Globus pallidus (tissue), 1 donor: ENCODE measurements at places on chromosomes 2 and 18.

DNA sequence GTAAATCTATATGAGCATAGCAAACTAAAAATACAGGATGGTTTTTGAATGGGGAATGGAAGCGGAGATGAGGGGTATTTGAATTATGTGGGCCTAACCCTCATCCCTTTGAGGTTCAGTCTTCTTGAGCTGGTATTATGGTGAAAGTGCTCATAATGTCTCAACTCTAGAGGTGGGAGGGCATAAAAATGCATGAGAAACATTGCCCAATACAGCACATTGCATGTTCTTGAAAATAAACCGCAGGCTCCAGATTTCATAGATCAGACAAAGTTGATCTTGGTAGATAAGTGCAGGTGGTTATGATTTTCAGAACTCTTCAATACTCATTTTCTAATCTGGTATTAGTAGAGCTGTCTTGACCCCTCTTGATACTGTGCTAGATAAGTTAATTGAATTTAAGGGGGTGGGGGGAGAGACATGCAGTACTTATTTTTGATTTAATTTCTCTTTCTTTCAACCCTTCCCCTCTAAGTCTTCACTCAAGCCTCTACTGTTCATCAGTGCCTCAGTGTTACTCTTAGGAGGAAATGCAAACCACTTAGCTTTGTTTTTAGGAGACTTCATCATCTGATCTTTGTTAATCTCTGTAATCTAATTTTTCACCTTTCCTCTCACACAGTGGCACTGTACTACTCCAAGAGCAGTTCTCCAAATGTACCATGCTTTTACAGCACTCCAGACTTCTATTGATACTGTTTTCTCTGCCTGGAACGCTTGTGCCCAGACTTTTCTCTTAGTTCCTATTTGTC is 22.2 kb downstream of the XRCC5 start:
- DNase-seq = no peak

DNA sequence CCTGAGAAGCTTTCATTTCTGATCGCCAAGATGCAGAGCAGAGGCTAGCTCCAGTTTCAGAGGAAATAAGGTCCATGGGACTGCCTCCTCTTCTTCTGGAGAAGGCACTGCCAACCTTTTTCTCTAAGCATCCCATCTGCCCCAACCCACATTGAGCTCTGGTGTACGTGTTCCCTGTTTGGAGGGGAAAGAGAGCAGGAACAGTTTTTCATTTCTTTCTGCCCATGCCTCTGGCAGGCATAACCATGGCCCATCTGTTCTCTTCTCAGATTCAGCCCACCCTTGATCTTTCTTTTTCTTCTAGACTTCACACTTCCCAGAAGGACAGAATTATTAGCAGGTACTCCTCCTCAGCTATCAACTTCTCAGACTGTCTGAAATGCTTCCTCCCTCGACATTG is 1110.3 kb upstream of the KLHL29 start:
- DNase-seq = no peak

DNA sequence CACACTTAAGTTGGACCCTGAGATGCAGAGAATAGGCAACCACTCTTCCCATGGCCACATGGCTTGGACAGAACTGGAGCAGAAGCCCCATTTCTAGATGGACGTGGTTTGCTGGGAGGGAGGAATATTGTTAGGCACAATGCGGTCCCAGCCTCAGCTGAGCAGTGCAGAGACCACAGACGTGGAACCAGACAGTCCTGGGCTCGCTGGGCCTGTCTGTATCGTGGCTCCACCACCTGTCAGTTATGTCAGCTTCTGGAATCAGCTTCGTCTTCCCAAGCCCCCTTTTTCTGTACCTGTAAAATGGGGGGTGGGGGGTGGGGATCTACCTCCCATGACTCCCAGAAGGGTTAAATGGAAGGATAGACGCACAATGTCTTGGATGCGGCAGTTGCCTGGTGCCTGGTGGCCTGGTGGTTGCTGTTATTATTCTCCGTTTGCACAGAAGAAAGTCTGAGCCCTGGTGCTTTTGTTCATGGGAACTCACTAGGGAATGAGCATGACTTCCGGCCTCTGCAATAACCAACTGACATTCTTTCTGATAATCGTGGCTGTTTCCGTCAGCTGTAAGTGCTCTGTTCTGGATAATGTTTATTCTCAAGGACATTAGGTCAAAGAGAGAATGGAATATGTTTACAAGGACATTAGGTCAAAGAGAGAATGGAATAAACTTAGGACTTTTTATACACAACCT is 31.4 kb downstream of the COLEC11 start:
- DNase-seq = no peak

DNA sequence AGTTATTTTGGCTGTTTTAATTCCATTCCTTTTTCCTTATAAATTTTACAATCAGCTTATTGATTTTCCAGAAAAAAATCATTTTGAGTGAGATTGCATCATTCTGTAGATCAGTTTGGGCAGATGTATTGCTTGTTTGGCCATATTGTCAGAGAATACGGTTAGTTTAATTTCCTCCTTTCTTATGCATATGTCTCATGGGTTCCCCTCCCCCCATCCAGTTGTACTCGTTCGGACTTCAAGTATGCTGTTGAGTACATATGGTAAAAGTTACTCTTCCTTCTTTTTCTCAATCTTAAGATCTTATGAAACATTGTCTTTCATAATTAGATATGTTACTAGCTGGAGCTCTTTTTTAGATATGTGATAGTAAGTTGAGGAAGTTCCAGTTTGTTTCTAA is 131.2 kb upstream of the TTC27 start:
- no peak for DNase-seq

- DNase-seq = no peak
Observed at GRCh38 chr2:60945341-60945740, 64.0 kb downstream of the REL start.

GRCh38 chr2:24816884-24817283 is 23.7 kb downstream of the CENPO start:
- no peak for DNase-seq

DNA sequence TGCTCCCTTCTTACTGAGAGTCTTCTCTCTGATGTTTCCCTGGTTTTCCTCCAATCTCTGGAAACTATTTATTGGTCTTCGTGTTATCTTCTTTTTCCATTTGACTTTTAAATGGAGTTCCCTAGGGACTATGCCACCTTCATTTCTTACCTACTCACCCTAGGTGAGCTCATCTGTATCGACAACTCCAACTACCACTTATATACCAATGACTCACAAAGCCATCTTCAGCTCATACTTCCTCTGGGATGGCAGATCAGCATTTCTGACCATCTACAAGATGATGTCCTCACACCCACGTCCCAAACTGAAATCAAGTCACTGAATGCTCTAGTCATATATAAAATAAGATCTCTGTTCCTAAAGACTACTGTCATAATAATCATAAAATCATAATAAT is 40.6 kb downstream of the CFAP210 start:
- DNase-seq = no peak
